ENCODE measurements at places on chromosomes 11 and 22.

GRCh38 chr11:36352922-36353321 is 56.8 kb downstream of the PRR5L start:
- no peak for DNase-seq

DNA sequence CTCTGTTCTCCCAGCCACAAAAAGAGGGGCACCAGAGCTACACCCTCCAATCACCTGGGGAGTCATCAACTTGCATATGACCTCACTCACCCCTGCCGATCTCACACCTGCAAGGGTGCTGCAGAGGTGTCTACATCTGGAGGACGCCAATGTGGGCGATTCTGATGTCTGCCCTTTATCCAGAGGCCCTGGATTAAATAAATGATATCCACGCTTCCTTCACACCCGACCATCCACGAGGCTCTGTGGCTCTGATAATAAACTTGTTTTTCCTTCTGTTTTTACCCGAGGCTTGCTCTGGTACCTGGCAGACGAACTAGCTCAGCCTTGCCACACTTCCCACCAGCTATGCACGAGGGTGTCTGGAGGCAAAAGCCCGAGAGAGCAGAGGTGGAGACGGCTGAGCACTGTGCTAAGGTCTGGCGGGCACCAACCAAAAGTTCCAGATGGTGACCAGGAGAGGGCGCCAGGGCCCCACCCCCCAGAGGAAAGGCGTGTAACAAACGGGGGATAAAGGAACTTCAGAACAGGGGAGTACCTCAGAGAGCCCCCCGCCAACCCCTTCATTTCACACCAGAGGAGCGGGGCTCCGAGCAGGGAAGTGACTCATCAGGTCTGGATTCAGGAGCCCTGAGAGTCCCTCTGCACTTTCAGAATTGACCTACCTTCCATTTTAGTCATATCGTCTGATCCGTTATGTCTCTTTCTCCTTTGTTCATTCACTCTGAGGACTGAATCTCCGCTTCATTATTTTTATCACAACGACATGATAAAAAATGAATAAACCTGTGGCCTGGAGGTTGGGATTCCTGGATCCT is 13.5 kb downstream of the SCN3B start:
- no peak for DNase-seq

DNA sequence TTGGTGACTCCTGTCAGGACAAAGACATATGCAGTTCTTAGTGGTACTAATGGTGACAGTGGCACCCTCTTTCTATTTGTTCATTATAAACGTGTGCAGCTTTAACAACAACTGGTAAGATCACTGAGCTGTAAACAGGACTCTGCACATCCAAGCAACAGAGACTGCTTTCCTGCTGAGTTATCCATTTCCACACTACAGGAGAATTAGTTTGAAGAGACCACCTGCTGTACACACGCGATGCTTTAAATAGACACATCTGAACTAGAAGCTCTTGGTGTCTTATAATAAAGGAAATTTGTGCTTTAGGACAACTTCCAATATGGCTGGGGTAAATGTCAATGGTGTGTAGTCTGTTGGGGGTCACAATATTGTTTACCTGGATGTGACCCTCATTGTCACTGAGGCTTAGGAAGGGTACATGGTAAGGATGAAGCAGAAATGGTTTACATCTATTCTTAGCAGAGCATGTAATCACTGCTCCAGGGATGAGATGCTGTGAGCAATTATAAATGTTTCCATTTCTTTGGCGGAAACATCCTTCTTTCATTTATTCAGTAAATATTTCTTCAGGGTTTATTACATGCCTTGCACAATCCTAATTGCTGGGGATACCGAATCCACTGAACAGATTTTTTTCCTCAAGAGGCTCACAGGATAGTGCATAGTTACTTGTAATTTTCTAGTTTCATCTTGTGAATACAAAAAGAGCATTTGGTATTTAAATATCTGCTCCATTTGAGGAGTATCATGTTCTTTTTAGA is 354.0 kb upstream of the CCDC90B start:
- no peak for DNase-seq

DNA sequence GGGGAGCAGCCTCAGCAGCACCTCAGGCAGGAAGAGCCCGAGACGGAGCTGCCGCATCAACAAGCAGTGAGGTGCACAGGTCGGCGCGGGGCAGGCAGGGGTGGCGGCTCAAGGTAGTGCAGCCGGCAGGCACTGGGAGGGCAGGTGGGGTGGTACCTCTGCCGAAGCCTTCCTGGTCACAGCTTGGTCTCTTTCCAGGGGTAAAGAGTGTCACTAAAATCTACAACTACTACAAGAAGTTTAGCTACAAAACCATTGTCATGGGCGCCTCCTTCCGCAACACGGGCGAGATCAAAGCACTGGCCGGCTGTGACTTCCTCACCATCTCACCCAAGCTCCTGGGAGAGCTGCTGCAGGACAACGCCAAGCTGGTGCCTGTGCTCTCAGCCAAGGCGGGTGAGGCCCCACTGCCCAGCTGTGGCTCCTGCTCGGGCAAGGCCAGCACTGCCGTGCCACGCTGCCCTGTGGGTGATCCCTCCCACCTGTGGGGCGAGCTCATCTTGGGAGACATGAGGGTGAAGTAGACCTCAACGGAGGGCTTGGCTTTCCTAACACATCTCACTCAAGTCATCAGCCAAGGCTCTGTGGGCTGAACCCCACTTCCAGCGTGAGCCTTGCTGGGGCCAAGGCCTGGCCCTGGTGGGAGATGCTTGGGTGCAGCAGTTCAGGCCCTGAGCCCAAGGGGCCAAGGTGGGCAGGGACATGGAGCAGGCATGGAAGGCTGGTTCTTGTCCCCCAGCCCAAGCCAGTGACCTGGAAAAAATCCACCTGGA is 13.6 kb downstream of the GATD1 start:
- no peak for DNase-seq

GRCh38 chr11:80899381-80899780 is 1458.6 kb upstream of the TENM4 start:
- DNase-seq, result no peak

DNA sequence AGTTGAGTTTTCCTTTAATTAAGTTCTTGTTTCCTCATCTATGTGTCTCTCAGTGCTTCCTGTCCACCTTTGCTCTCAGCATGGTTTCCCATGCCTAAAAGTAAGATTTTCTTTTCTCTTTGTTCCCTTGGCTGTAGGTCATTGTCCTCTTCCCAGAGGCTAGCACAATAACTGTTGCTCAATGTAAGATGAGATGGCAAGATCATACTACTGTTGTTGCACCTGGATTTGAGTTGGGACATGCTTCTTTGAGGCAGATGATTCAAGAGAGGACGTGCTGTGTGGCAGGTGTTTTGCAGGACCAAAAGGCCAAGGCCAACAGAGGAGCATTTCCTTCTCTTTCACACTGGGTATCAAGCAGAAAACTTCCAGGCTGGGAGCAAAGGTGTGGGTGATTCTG is 11.3 kb upstream of the NELL1 start:
- no peak for DNase-seq

GRCh38 chr11:16047073-16047472 is 309.3 kb downstream of the SOX6 start:
- DNase-seq, result no peak

DNA sequence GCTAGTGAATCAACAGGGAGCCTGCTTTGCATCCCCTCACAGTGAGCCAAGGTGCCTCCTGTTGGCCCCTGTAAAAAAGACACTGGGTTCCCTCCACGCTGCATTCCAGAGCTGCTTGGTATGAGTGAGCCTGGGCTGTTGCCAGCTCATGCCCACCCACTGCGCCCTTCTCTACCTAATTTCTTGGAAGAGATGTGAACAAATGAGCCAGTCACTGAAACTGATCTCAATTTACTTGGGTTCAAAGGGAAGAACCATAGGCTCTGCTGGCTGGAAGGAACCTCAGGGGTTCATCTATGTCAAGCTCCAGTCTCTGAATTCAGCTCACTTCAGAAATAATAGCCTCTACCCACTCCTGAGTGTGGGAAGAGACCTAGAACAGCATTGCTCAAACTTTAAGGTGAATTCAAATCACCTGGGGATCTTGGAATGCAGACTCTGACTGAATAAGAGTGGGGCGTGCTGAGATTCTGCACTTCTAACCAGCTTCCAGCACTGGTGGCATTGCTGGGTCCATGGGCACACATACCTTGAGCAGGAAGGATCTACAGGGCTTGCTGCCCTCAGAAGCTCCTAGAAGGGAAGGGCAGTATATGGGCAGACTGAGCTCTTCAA is 5.4 kb upstream of the TMPRSS4 start:
- no peak for DNase-seq

GRCh38 chr22:42515896-42516295 is 3.7 kb downstream of the RRP7A start:
- no peak for DNase-seq

DNA sequence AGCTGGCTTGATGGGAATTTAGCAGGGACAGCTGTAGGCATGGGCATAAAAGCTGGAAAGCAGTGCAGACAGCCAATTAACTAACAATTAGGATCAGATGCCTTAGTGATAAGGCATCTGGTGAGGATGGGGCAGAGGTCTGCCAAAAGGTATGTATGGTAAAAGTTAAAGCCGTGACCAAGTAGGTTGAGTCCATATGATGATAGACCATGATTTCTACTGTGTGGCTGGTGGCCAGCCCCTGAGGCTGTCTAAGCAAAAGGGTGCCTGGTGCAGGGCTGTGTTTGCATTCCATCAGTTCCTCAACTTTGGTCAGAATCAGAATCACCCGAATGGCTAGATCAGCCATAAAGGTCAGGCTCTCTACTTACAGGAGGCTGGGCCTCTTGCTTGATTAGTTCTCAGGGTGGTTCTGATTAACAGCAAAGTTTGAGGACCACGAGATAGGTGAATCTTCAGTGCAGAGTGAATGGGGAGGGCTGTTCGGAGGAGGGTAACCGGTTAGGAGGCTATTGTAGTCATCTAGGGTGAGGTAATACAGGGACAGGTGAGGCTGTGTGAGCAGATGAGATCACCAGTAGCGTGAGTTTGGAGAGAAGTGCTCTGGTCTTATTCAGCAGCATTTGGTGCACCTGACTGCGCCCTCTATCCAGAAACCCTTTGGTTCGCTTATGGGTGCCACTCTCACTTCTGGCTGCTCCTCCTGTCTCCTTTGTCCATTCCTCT is 27.2 kb downstream of the PPFIBP2 start:
- DNase-seq, result no peak

GRCh38 chr11:2587132-2587930 is 112.5 kb downstream of the KCNQ1OT1 start:
- no peak for DNase-seq

GRCh38 chr11:9563196-9563730 is 10.2 kb upstream of the WEE1 start:
- no peak for DNase-seq

DNA sequence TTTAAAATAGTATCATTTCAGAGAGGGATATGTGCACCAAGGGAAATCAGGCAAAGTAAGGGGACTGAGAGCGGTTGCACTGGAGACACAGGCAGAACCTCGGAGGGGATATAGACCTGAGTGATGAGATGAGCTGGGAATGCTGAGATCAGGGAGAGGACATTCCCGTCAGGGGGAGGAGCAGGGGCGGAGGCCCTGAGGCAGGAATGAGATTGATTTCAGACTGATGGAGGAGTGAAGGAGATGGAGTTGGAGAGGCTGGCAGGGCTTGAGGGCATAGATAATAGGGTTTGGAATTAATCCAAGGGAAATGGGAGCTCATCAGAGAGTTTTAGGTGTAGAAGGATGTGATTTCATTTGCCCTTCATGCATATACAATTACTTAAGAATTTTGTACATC is 13.2 kb downstream of the CD6 start:
- no peak for DNase-seq

DNA sequence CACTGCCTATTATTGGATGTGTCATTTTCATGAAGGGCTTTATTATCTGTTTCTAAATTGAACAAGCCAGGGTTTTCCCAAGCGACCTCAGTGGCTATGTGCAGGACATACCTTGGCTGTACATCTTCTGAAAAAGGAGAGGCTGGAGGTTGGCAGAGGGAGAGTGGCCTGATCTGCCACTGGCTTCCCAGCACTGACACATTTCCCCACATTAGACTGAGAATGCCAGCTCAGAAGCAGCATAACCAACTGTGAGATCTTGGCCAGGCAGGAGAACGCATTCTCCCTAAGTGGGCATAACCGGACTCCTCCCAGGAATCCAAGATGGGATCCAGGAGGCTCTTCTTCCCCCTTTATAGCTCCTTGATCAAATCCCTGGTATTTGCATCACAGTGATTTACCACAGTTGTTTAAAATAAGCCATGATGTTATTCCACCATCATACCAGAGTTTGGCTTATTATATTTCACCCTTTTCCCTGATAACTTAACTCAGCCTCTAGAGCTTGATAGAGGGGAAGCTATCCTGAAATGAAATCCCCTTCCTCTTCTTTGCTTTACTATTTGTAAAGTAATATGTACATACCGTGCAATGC is 33.8 kb downstream of the AMOTL1 start:
- no peak for DNase-seq

DNA sequence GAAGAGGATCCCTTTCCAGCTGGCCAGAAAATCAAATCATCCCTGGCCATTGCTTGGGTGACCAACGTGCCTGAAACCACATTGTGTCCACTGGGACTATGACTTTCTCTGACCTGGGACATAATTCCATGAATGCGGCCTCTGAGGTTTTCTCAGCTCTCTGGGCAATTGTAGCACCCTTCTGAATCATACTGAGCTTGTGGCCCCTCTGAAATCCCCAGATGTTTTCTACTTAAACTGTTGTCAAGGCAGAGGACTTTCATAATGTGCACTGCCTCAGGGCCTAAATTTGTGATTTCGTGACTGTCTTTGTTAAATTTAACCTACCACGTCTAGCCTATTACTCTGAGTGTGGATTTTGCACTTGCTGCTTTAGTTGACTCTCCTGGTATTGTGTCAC is 321.1 kb upstream of the PLET1 start:
- DNase-seq, result no peak

GRCh38 chr22:38203090-38203810 is 1.5 kb downstream of the MAFF start:
- DNase-seq, result no peak

- DNase-seq, result peak; percentile 41
These were observed 141.1 kb upstream of the NARS2 start for GRCh38 chr11:78715639-78716311.

DNA sequence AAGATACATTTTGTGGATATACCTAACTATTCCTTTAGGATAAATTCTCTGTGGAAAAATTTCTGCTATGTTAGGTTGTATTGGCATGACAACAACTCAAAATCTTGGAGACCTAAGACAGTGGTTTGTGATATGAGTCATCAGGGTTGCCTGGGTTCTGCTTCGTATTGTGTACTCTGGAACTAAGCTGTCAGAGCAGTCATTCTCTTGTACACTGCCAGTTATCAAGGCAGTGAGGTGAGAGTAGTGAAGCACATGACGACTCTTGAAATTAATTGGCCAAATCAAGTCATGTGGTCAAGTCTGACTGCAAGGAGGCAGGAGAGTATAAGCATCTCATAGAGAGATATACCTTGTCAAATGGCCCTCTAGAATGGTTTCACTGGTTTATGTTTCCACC is 104.4 kb downstream of the FANCF start:
- DNase-seq, result no peak

GRCh38 chr11:96278039-96278897 is 64.7 kb downstream of the MAML2 start:
- DNase-seq, result no peak

- DNase-seq, result no peak
These were observed 2.9 kb upstream of the AKIP1 start for GRCh38 chr11:8908099-8908498.

Measured in left renal cortex interstitium (tissue), 4 donors.